ENCODE measurements at places on chromosomes 13 and 19.

DNA sequence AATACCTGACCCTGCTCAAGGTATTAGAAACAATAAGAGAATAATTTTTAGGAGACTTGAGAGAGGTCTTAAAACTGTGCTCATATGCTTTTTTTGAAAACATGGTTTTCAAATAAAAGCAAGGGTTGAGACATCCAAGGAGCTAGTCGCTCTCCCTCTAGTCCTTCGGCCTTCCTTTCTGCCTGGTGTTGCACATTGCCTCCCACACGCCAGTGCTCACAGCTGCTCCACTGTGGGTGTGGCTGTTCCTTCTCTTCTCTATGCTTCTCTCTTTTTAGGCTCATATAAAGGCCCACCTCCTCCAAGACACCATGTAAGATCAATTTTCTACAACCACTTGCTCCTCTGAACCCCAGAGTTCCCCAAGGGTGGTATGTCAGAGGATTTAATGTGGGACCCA is 352.6 kb downstream of the ENOX1 start:
- no peak for DNase-seq

DNA sequence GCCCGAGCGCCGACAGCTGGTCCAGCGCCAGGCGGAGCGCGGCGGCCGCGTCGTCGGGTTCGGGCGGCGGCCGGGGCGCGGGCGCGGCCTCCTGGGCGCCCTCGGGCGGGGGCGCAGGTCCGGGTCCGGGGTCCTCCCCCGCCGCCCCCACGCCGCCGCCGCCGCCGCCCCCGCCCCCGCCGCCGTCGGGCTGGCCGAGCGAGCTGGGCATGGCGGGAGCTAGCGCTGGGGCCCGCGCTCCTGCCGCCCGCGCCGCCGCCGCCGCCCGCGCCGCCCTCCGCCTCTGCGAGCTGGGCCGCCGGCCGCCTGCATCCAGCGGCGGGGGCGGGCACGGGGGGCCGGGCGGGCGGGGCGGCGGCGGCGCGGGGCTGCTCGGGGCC is 287 bp downstream of the MEX3D start:
- DNase-seq, result no peak

- no peak for DNase-seq
Observed at GRCh38 chr19:52296400-52296772, 583 bp upstream of the ZNF480 start.

GRCh38 chr13:112249644-112250610 is 126.2 kb upstream of the SPACA7 start:
- DNase-seq, result no peak

DNA sequence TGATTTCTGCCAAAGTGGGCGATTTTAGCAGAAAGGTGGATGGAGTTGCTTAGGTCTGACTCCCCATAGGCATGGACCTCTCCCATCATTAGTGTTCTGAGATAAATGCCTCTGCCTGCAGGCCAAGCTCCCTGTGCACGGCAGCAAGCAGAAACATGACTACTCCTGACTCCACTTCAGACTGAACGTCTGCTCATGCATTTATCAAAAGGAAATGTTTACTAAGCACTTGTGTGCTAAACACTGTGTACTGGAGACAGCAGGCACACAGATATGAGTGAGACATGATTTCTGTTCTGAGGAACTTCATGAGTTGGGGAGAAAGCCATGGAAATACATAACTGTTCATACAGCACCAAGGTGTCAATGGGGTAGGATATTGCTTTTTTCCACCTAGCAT is 149.6 kb downstream of the MIPEP start:
- no peak for DNase-seq

DNA sequence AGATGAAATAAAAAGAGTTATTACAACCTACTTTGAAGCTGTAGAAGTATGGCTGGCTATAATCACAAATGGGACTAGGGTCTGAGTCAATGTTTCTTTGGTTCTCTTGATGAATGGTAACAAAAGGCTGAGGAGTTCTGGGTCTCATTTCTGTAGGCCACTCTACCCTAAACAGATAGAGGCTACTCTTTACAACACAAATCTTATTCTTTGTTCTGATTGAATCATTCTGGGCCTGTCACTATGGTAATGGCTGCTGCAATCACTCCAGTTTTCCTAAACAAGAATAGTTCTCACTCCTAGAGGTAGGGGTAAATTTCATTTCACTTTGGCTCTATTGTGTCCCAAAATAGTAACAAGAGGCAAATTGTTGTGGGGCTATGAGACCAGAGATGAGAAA is 1714.3 kb upstream of the PCDH20 start:
- no peak for DNase-seq

DNA sequence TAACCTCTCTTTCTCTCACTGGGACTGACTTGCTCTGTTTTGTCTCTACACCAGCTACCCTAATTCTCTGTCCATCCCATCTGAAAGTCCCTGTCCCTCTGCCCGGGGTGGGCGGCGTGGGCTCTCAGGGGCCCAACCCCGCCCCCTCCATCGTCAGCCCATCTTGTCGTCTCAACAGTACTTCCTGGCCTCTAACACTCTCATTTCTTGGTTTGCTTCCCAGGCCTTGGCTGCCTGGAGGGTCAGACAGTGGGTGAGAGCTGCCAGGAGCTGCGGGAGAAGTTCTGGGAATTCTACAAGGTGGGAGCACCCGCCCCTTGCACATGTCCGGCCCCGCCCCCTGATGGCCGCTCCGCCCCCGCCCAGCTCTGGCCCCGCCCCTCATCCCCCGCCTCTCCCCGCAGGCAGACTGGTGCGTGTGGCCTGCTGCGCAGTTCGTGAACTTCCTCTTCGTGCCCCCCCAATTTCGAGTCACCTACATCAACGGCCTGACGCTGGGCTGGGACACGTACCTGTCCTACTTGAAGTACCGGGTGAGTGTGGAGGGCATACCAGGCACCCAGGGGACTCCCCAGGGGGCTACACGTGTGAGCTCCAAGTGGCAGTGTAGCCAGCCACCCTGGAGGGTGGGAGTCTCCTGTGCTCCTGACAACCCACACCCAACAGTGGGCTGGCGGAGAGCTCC is 1.7 kb downstream of the MPV17L2 start:
- peak; percentile 63 for DNase-seq

GRCh38 chr13:51502153-51502651 is 49.4 kb upstream of the INTS6 start:
- no peak for DNase-seq

DNA sequence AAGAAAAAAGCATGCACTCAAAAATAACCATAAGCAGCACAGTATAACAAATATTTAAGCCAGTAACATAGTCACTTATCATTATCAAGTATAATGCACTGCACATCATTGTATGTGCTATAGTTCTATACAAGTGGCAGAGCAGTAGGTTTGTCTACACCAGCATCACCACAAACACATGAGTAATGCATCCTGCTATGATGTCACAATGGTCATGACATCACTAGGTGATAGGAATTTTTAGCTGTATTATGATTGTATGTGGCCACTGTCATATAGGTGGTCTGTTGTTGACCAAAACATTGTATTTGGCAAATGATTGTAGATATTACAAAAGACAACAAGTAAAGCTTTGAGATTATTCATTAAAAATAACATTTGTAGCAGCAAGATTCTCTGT is 860.7 kb upstream of the GPC6 start:
- no peak for DNase-seq

DNA sequence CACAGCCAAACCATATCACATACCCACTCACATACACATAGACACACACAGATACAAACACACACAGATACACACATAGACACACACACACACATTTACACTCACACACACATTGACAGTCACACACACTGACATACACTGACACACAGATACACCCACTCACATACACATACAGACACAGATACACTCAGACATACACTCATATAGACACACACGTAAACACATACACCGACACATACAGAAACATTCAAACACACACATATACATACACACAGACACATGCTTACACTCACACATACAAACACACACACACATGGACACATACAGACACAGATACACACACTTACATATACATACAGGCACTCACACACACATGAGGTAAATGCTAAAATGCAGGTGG is 30.2 kb downstream of the GJA3 start:
- no peak for DNase-seq

DNA sequence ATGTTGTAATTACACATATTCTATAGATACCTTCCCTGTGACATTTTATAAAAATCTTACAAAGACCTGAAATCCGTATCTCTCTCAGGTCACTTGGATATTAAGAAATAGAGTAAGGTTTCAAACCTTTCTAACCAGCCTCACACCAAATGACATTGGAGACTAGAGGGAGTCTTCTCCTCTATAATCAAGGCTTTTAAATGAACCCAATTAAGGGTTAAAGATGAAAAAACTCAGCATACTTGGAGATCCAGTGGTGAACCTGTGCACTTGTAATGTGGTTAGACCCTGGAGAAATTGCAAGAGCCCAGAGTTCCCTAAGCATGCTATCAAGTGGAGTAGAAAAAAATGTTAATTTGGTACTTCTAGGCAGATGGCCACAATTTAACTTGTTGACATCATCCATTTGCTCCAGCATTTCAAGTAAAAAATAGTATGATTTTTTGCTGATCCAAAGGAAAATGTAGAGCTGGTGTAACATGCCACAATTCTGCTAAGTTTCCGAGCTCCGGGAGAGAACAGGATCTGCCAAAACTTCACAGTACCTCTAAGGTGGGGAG is 554.1 kb upstream of the MIR17HG start:
- no peak for DNase-seq

GRCh38 chr13:114099918-114100445 is 32.4 kb downstream of the RASA3 start:
- DNase-seq, result no peak

- no peak for DNase-seq
Observed at GRCh38 chr13:98568918-98569317, 8.0 kb downstream of the STK24 start.

DNA sequence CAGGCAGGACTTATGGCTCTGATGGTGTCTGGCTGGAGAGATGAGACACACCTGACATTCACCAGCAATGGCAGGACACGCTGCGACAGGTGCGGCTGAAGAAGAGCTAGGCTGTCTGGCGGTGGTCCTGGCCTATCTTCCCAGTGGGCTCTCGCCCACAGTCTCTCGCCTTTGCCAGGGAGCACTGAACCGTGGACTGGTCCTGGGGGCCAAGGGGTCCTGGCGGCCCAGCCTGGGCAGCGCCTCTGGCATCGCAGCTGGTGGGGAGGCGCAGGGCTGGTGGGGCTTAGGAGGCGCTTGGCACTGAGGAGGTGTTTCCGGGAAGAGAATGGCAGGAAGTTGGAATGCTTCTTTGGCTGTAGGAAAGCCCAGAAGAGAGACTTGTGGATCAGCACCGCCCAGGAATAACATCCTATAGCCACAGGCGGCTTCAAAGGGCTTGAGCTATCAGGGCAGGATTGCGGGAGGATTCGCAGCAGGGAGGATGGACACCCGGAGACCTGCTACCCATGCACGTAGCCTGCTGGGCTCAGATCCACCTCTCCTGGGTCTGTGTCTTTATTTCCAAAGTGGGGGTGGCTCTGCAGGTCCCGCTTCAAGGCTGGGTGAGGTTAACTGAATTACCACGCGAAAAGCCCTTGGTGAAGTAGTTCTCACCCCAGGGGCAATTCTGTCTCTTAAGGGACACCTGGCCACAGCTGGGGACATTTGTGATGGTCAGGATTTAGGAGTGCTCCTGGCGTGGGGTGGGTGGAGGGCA is 14.6 kb downstream of the KDM4B start:
- no peak for DNase-seq

- no peak for DNase-seq
Observed at GRCh38 chr13:106281426-106281825, 254.0 kb downstream of the EFNB2 start.

DNA sequence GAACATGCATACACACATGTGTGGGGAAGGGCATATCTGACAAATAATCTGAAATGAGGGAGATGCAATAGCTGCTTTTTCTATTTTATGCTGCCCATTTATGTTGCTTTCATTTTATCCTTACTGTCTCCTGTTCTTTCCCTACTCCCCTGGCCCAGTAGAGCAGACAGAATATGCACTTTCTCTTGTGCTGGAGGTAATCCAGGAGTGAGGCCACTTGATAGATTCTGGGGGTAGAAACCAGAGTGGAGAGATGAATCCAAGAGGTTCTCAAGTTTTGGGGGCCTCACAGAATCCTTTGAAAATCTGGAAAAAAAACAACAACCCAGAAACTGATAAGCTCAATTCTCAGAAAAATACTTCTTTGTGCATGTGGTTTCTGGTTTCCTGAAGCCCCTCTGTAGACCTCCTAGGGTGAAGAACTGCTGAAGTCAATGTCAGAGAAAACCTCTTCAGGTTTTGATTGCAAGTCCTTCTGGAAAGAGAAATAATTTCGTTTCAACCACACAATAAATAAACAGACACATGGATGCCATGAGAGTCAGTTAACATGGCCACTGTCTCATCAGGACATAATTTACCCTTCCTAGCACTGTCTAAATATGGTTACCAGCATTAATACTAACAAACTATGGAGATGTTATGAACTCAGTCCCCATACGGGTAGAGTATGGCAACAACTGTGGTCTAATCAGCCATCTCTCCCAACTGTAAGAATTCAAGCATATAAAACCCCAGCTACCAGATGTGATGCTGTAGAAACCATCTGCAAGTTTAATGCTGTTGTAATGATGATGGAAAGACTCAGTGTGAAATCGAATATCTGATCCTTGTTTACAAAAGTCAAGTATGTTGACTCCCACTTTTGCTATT is 355.6 kb downstream of the SLC7A1 start:
- no peak for DNase-seq

- DNase-seq, result no peak
Observed at GRCh38 chr13:77868717-77869116, 49.9 kb downstream of the EDNRB start.

DNA sequence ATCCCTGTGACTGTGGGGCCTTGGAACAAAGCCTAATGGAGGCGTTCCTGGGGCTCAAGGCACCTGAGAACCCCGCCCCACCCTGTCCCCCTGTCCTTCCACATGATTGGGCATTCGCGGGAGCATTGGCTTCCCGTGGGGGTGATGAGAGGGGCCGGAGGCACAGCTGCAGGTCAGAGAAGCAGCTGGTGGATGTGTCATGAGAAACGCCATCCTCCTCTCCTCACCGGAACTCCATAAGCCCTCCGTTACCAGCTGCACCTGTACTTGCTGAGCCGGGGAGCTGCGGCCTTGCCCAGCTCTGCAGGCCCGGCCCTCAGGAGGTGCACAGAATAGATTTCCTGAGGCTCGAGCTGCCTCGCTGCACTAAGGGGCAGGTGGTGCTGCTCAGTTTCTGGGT is 42.0 kb downstream of the CAPN12 start:
- no peak for DNase-seq

DNA sequence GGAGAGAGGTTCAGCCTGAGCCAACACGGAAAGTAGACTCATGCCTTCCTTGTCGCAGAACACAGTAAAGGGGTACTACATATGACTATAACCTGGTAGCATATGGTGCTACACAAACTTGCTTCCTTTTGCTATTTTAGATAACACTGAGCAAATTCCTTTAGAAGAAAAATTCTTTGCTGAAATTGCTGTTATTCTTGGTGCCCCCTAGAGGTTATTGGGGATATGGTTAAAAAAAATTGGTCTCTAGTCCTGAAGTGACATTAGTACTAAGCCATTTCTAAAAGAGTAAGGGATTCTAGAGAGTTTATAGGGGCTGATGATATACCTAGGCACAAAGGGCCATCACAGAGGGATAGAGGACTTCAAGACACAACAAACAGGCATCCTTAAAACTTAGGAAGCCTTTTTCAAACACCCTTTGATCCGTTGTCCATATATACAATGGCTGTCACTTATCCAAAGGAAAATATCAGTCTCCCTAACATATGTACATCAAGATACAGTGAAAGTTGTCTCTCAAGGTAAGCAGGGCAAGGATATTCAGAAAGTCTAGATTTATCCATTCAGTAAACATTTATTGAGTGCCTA is 13.9 kb upstream of the HS6ST3 start:
- no peak for DNase-seq
